ENCODE measurements at places on chromosomes 2 and 18. TPM values are rescaled to one million over a fixed set of nuclear protein-coding genes. Genes with fewer than 3 reads are reported as not detected.

DNA sequence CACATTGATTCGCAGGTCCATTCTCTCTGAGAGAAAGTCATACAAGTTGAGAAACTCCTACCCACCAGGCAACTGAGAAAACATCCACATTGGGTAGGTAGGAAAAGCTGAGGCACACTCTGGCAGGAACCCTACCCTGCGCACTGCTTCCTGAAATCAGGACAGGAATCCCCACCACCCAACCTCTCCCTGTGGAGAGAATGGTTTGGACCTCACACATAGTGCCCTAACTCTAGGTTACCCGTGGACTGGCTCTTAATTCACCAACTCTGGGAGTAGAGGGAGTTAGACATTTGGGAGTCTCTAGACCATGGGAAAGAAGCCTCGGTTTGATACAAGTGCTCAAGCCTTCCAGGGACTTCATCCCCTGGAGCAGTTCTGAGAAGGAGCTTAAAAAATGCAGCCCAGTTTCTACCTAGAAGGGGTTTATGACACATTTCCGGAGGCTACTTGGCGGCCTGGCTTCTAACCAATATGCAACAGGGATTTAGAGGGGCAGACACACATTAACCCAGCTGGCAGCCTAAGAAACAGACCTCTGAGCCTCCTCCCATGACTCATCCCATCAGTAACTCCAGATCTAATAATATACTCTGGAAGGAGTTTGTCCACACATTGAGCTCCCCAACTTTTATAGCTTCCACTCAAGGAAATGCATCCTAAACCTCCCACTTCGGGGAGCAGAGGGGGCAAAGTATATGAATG is 136.7 kb downstream of the EML6 start:
- no peak for DNase-seq

DNA sequence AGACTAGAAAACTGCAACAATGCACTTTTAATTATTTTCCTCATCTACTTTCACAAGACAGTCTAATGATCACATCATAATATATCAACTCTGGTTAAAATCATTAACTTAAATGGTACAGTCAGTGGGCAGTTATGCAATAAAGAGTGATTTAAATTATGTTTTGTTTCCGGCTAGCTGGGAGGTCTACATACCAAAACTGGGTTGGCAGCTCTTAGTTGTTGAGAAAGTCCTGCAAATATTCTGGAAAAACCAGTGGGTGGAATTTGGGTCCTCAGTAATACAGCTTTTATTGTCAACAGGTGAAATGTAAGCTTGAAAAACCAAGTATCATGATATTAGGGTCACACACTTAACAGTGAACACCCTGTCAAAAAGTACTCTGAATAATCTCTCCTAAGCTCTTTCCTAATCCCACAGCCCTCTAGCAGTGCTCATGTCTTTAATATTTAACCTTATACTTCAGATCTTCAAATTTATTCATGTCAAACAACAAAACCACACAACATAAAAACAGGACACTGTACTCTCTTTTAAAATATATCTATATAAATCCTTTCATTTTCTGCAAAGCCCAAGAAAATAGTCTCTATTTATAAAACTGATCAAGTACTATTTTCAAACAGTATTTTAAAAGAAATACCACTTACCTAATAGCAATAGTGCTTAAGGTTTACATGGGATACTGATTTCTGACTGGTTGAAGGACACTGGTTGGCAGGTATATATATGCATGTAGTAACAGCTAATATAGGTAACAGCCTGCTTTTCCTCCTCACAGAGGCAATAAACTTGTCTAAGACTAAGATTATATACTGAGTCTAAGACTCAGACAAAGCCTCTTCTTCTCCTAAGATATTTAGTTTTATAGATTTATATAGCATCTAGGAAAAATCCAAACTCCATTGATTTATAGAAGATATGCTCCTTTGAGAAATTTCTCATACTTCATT is 103.8 kb downstream of the GAREM1 start:
- DNase-seq, result no peak

GRCh38 chr2:200616656-200617055 is 30.8 kb downstream of the AOX1 start:
- DNase-seq, result no peak

GRCh38 chr2:190583507-190584337 is 49.2 kb upstream of the NEMP2 start:
- peak; percentile 6 for DNase-seq

- no peak for DNase-seq
These were observed 5.0 kb downstream of the RNF152 start for GRCh38 chr18:61887838-61888237.

- DNase-seq, result no peak
These were observed 301.5 kb upstream of the MGAT5 start for GRCh38 chr2:133952420-133952819.

GRCh38 chr2:7706791-7707190 is 789.6 kb downstream of the RNF144A start:
- DNase-seq, result no peak

DNA sequence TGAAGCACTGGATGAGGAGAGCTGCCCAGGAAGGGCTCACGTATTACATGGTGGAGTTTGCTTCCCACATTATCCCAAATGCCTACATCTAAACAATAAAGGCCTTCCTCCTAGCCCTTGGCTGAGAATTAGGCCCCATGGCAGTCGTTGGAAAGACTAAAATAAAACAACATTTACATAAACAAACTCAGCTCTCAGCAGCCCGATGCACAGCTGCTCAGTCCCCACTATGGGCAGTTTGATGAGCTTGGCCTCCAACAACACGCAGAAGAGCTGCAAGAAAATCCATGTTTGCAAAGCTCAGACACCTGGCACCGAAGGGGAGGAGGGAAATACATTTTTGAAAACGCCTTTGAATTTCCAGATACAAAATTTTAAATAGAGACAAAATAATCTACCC is 352.4 kb downstream of the EIPR1 start:
- DNase-seq, result no peak

DNA sequence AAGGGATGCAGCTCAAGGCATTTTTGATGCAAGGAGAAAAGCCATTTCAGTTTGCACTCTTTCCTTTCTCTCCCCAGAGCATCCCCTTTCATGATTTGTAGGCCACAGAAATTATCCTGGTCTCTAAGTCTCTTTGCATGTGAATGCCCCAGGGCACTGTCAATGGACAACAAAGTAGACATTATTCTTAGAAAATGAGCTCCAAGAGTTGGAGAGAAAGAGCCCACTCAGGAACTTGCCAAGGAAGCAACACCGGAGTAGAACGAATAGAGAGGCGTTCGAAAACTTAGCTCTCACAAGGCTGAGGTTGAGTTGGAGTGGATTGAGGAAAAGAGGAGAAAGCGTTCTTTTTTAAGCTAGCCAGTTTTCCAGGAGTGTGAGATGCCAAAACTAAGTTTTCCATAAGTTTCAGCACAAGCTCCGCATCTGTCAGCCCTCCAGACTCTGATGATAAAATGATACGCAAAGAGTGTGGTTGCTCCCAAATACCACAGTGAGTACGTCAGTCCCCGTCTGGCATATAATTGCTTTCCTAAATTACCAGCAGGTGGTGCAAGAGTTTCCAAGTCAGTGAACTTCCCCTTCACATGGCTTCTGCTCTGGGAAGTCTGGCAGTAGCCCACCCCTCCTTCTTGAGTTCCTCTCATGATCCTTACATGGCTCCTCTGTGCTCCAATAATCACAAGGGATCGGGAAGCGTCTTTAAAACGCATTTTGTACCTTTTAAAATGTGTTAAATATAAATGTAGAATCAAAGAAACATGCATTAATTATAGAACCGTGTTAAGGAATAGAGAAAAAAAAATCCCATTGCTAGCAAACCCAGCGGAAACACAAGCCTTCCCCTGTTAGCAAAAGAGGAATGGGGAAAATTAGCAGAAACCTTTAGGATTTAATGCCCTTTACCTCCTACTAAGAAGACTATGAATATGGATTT is 1060.6 kb upstream of the FANCL start:
- peak; percentile 62 for DNase-seq

DNA sequence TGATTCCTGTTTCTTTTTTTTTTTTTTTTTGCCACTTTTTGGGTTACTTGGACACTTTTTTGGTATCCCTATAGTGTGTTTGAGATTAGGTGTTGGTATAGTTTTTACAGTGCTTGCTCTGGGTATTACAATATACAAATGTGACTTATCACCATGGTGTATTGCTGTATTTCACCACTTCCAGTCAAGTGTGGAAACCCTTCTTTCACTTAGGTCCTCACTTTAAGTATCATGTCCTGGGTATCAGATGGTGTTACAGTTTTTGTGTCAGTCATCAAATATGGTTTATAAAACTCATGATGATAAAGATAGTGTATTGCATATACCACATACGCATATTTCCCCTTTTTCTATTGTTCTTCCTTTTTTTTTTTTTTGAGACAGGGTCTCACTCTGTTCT is 1.8 kb downstream of the ATP9B start:
- DNase-seq, result no peak

DNA sequence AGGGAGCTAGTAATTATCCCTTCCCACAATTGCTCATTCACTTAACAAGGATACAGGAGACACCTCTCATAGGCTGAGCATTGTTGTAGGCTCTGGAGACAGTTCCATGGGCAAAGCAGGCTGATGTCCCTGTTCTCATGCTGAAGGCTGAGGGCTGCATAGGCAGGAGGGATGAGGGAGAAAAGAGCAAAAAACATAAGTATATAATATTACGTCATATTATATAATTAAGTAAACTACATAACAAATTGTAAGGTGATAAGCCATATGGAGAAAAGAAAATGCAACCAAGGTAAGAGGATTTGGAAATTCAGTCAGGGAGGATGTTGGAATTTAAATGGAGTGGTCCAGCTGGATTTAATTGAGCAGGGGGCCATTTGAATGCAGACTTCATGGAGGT is 380.6 kb upstream of the ST6GAL2 start:
- no peak for DNase-seq

DNA sequence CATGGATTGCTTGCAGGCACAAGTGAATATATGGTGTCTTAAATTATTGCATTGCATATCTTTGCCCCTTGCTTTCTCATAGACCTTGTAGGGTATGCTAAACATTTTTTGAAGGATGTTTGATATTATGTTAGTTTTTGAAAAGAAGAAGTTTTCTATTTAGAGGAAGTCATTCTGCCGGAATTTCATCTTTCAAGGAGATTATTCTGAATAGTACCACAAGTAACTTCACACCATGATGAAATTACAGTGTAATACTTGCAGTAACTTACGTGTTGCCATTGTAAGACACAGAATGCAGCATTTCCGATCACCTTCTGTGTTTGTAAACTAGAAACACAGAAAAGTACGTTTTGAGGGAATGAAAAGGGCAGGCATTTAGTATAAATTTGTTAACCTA is 71.9 kb downstream of the ACVR2A start:
- DNase-seq, result no peak

DNA sequence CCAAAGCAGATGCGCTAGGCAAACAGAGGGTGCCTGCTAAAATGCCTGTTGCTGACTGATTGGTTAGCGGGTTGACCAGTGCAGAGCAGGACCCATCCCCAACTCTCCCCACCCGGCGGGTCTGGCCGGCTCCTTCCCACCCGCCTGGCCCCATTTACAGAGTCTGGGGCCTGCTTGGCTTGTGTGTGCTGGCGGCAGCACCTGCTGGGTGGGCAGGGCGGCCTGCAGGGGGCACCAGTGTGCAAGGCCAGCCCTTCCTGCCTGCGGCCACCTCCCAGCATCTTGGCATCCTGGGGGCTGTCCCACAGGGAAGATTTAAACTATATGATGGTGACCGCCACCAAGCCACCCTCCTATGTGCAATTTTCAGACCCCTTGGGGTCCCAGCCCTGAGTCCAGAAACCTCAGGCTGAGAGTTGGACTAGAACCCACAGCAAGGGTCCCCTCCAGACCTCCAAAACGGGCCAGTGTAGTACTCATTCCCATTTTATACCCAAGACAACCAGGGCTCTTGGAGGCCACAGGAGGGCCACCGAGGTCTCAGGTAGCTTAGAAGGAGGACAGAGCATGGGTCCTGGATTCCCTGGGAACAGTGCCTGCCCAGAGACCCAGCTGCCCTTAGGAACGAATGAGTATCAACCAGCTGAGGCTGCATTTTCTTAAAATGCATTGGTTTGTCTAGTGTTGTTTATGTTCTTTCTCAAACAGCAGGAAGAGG is 173.6 kb downstream of the SMAD7 start:
- peak; percentile 67 for DNase-seq

GRCh38 chr2:179726461-179727180 is 134.8 kb downstream of the ZNF385B start:
- no peak for DNase-seq

DNA sequence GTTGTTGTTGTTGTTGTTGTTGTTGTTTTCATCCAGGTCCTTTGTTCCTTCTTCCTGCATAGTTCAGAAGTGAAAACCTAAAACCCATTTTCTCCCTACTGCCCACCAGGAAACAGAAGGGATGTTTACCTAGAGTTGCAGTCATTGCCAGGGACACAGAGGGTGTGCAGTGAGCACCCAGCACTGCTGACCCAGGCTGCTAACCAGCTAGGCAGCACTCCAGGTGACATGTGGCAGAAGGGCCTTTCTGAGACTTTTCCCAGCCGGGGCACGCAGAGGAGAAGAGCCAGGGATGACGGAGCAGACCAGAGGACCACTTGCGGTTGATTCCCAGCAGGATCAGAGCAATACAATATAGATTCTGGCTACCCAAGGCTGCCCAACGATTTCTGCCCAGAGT is 286.3 kb downstream of the BCL11A start:
- no peak for DNase-seq

GRCh38 chr2:112840068-112840445 is 3.5 kb upstream of the IL1B start:
- no peak for DNase-seq

DNA sequence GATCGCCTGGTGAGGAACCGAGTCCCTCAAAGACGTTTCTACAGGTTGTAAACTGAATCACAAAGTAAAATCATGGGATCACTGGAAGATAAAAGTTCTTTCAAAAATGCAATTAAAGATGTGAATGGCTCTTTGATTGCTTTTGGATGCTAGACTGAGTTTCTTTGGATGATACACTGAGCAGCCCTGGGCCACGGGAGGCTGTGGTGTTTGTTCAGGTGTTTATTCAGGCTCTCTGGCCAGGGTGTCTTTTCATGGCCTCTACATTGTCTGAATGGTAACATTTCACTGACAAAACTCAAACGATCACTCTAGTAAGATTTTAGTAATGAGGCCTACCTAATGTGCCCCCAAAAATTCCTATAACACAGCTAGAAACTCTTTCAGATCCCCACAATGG is 48.4 kb upstream of the SPATS2L start:
- DNase-seq, result no peak

GRCh38 chr18:34592961-34593382 is 117.1 kb upstream of the DTNA start:
- DNase-seq, result peak; percentile 41

GRCh38 chr2:230268606-230269243 is 43.2 kb downstream of the SP140 start:
- no peak for DNase-seq

DNA sequence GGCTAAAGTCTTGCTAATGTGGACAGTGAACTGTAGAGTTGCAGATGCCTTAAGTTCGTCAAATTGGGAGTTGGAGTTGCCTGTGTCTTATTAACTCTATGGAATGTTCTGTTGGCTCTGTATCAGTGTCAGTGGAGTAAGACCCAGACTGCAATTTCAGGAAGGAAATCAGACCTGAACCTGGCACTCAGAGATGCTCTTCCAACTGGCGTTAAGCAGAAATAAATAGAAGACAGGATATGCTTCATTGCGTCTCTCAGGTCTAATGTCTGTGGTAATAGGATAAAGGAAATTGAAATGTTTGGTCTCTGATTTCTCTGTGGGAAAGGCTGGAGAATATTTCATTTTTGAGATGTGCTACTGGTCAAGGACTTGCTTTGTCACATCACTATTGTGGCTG is 846.7 kb upstream of the ID2 start:
- DNase-seq, result no peak

The CDH20 gene
- total RNA-seq, result under 0.01 TPM

The ALPG gene
- not detected for total RNA-seq

The MC5R gene
- not detected for total RNA-seq

The COL4A3 gene
- total RNA-seq, result not detected

The TRIM54 gene
- total RNA-seq, result 1.2 TPM

The EIF5B gene
- 14.6 TPM for total RNA-seq

The SEMA4F gene
- 2.2 TPM for total RNA-seq

All from lung microvascular endothelial cell (primary cell).